ENCODE measurements at places on chromosomes 11 and 22. TPM values are rescaled to one million over a fixed set of nuclear protein-coding genes. Genes with fewer than 3 reads are reported as not detected.

CDC42BPG gene
- 1.1 TPM for total RNA-seq

HORMAD2 gene
- not detected for total RNA-seq

CCDC116 gene
- total RNA-seq = not detected

HBB gene
- not detected for total RNA-seq

ADORA2A gene
- 1.2 TPM for total RNA-seq

SYCE3 gene
- not detected for total RNA-seq

PICK1 gene
- 35.7 TPM for total RNA-seq

GALR3 gene
- total RNA-seq = not detected

MACROD1 gene
- total RNA-seq = 15.7 TPM

SPTBN2 gene
- 19.5 TPM for total RNA-seq

RAB3IL1 gene
- 6.8 TPM for total RNA-seq

- no peak for DNase-seq
Measured at GRCh38 chr22:24025475-24025874, 14.4 kb downstream of the CABIN1 start.

- DNase-seq = no peak
Measured at GRCh38 chr11:61553373-61554171, 27.3 kb downstream of the SYT7 start.

- no peak for DNase-seq
Measured at GRCh38 chr11:128928400-128928799, 14.3 kb downstream of the TP53AIP1 start.

DNA sequence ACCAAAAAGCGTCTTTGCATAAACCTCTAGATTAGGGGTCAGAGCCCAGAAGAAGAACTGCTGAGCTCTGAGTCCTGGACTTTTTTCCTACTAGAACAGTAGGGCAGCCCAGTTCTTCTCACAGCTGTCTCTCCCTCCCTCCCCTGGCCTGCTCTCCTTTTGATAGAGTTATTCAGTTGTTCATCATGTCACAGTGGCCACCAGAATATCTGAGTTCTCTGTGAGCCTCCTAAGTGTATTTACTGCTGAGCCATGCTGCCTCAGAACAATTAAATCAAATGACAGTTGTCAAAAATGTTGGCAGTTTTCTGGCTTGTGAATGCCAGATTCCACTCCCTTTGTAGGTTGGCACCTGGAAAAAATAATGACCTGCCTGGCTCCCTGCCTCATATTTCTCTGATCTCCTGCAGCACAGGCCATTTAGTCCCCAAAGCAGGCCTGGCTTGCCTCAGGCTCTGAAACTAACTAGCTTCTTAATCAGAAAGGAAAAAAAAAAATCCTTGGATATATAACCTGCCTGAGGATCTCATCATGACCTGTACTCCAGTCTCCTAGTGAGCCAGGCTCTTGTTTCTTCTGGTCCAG lies 377.4 kb upstream of the LARGE1 start:
- DNase-seq = no peak

GRCh38 chr22:44445731-44446130 lies 52.3 kb downstream of the RTL6 start:
- DNase-seq = no peak

DNA sequence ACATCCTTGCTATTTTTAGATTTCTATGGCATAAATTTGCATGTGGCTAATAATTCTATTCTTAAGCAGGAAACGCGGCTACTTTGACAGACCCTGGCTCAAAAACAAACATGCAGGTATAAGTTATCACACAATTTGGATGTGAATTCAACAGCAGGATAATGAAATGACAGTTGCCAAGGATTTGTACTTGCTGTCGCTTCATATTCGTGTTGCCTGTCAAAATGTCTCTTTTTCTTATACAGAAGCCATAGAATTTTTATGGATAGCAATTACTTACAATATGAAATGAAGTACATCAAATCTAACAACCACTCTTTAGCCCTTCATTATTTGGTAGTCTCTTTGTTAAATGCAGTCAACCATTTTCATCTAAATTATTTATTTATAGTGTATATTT lies 46.4 kb downstream of the DCDC1 start:
- DNase-seq = no peak

DNA sequence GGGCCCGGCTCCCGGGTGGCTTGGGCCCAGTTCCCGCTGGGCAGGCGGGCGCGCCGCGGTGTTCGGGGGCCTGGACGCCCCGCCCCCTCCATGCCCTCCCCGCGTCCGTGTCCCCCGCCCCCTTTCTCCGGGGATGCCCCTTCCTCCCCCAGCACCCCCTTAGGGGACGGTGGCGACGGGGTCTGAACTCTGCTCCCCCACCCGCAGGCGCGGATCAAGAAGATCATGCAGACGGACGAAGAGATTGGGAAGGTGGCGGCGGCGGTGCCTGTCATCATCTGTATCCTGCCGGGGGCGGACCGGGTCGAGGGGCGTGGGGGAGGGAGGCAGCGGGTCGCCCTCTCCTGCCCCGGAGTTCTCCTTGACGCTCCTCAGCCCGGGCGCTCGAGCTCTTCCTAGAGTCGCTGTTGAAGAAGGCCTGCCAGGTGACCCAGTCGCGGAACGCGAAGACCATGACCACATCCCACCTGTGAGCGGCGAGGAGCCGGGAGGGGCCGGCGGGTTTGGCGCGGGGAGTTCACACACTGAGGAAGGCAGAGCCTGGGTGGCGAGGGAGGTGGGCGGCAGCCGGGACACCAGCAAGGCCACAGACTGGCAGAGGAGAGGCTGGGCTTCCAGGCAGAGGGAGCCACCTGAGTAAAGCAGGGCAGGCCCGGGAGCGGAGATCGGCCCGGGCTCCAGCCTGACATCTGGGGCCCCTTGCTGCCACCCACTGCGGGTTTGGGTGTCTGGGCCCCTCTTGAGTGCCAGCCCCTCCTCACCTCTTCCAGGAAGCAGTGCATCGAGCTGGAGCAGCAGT lies 546 bp downstream of the DRAP1 start:
- DNase-seq = no peak

DNA sequence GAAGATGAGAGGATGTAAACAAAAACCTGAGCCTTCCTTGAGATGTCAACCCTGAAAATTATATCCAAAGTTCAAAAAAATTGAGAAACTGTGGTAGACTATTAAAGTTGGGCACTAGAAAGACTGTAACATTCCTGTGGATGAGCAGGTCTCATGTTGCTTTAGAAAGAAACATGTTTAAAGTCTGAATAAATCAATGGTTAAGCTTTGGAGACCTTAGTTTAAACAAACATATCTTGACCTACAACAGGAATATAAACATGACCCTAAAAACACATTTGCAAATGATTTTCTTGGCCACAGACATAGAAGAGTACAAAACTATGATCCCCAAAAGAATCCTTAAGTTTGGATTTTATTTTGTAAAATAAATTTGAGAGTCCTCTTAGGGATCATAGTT lies 38.1 kb upstream of the PCF11 start:
- no peak for DNase-seq

- DNase-seq = peak; percentile 75
Measured at GRCh38 chr22:42519525-42520401, at the start of gene RRP7A. Gene RRP7A (minus strand): TSS chr22:42519796. CDS start chr22:42519786, 10 bp downstream.

GRCh38 chr11:47236482-47236881 lies 12.1 kb downstream of the ACP2 start:
- DNase-seq = no peak

- DNase-seq = no peak
Measured at GRCh38 chr11:103995896-103996295, 40.5 kb upstream of the DDI1 start.

- DNase-seq = peak; percentile 17
Measured at GRCh38 chr11:28962502-28962901, 854.3 kb downstream of the METTL15 start.

- no peak for DNase-seq
Measured at GRCh38 chr11:34426766-34427185, 12.0 kb upstream of the CAT start.

Measured in SK-MEL-5 (cell line).